Hematopoietic multipotent progenitor cell (in vitro differentiated cells): ENCODE measurements at places on chromosomes 13 and 19.

- DNase-seq, result no peak
Measured at GRCh38 chr19:32129141-32129540, 216.3 kb upstream of the ZNF507 start.

- DNase-seq, result no peak
Measured at GRCh38 chr19:11111771-11112144, 22.5 kb downstream of the LDLR start.

DNA sequence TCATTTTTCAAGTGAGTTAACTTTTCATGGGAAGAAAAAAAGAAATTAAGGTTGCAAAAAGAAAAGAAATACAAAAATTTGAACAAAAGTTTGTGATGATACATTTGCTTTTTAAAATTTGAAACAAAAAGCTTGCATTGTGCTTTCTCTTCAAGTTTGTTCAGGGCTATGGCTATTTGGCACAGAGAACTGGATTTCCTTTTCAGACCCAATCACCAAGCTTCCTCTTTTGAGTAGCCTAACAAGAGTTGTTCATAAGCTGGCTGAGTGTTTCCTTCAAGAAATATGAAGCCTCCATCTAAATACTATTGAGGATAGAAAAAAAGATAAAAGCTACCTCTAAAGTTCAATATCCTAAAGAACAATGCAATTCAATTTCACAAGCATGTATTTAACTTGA lies 787.8 kb downstream of the LIG4 start:
- peak; percentile 30 for DNase-seq

- no peak for DNase-seq
Measured at GRCh38 chr19:13830114-13830740, 35.0 kb downstream of the ZSWIM4 start.

- no peak for DNase-seq
Measured at GRCh38 chr13:79404361-79404760, 1.7 kb downstream of the RBM26 start.

- no peak for DNase-seq
Measured at GRCh38 chr13:42592915-42593900, 19.3 kb downstream of the TNFSF11 start.

GRCh38 chr13:111623208-111623607 lies 302.8 kb downstream of the TEX29 start:
- DNase-seq, result no peak

DNA sequence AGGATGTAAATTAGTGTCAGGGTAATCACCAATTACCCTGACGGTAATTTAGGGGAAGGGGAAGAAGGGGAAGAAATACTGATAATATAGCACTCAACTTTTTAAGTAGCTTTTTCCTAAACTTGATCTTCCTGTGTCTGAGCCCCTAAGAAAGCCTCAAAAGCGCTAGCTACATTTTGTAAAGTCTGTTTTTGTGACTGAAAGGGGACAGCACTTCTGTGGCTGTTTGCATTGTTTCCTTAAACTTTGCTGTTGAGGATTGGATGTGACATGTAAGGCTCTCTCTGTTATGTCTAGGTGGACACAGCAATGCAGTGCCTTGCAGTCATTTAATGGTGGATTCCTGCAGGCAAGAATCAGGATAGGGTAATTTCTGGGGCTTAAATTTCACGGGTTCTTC lies 42.8 kb downstream of the SPATA13 start:
- no peak for DNase-seq

- no peak for DNase-seq
Measured at GRCh38 chr19:14059652-14060155, 2.2 kb downstream of the PALM3 start.

DNA sequence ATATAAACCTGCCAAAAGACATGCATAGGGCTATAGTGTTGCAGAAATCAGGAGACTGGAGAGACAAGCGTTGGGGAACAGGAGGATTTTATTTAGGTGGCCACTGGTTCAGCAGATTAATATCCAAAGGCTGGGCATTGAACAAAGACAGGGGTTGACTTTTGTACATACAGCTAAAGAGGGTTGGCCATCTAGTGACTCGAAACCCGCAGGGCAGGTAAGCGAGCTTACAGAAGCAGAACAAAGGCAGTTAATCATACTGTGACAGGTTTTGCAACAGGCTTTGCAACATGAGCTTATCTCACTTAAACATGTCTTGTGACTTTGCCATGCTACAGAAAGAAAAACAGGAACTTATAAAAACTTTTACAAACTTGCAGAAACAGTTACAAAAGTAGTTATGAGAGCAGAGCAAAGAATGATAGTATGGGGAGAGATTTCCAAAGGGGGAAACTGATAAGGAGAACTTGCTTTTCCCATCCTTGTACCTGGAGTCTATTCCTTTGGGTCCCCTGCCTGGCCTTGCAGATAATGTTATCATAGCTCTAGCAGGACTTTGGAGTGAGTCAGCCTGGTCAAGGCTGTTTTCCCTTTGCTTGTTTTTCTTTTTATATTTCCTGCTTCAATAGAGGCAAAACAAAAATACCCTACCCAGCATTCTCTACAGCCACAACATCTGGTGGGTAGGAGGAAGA lies 234.2 kb downstream of the PCDH17 start:
- DNase-seq, result no peak

DNA sequence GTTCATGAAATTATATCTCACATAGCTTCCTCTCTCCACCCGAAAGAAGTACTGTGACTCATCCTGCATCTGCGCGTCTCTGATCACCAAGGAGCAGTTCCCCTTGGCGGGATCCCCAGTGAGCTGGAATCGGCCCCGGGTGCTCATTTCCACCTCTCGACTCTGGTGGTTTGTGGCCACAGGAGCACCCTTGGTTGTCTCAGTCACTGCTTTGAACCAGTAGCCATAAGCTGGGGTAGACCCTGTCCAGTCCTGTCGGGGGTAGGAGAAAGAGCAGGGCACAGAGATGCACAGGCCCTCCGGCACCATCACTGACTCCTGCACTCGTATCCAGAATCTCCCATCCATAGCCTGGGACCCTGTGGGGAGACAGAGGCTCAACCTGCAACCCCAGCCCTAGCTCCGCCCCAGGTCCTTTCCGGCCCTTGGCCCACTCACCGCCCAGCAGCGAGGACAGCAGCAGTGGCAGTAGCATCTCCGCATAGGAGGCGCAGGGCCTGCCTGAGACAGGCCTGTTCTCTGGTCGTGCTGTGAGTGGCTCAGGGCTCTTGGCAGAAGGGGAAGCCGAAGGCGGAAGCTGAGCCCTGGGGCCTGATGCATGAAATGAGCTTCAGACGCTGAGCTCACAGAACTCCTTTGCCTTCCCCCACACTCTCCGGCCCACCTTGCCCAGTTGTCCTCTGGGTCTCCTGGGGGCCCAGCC lies at the start of gene SIGLEC10:
SIGLEC10 (minus strand) TSS at position 536 of the 703 bp plus-strand sequence; CDS start at position 475, 61 bp downstream.
- peak; percentile 87 for DNase-seq

- peak; percentile 29 for DNase-seq
Measured at GRCh38 chr19:38543807-38544568, 73.8 kb downstream of the MAP4K1 start.

DNA sequence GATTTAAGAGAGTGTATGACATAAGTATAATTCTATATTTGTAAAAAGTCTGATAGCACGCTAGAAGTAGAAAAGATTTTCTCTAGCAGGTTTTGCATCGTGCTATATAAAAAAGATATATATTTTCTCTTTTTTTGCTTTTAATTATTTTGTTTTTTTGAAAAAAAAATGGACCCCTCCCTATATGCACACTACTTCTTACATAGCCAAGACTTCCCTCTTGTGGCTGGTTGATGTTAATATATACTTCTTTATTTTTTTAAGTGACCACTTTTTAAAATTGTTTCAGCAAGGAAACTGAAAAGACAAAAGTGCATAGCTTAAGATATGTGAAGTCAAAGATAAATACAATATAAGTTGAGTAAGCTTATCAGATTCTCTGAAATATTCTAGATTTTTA lies 1202.8 kb downstream of the DIAPH3 start:
- peak; percentile 61 for DNase-seq

GRCh38 chr13:26961890-26962615 lies 201.5 kb upstream of the GPR12 start:
- DNase-seq, result no peak

- DNase-seq, result no peak
Measured at GRCh38 chr13:106433066-106433465, 102.4 kb downstream of the EFNB2 start.

DNA sequence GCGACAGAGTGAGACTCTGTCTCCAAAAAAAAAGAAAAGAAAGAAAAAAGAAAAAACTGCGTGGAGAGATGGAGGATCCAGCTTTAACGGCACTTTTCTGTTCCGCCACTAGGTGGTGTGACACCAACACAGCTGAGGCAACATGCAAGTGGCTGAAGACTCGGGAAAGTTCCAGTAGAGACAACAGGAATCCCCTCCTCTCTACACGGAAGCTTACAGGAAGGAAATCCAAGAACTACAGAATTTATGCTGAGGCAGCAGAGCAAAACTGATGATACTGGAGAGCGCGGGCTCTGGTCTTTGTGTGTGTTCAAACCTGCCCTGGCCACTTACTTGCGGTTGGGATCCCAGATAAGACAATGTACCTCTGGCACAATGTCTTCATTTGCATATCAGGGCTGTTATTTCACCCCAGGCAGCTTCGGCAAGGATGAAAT lies 9.9 kb downstream of the RANBP3 start:
- peak; percentile 57 for DNase-seq

GRCh38 chr19:38660724-38661123 lies 13.3 kb downstream of the ACTN4 start:
- DNase-seq, result no peak

GRCh38 chr13:110047496-110047895 lies 259.5 kb downstream of the COL4A1 start:
- DNase-seq, result peak; percentile 54

DNA sequence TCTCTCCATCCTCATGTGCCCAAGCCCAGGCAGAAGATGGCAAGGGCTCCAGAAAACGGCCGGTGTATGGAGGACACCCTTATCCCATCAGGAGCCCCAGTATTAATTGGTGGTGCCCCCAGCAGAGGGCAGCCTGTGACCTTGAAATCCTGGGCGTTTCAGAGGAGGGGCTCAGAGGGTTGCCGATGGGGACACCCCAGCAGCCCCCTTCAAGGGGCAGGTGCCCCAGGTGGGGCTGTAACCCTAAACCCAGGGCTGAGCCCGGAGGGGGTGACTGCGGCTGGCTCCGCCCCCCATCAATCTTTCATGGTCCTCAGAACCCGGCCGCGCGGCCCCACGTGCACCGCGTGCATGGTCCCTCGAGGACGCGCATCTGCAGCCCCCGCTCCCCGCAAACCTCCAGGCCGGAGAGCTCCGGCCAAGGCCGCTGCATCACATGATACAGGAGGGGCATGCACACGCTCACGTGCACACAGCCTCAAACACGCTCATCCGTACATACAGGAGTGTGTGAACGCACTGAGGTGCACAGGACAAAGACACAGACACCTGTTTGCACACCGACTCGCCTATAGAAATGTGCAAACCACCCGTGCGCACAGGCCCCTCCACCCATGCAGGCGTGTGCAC lies 949 bp downstream of the RAB3A start:
- no peak for DNase-seq

DNA sequence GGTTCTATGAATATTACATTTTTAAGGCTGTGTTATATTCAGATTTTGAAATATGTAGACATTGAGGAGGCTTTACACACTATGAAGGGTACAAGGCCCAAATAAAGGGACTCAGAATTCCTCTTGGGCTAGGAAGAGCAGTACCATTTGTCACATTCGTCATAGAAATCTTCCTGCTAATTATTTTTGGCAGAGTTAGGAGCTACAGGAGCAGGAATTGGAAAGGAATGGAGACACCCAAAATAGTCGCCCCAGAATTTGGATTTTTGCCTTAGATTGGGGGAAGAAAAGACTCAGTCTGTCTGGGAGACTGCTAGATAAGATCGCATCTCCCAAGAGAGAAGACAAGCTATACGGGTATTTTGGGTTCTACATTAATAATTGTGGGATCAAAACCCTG lies 176.4 kb upstream of the DACH1 start:
- no peak for DNase-seq

GRCh38 chr13:34416971-34417380 lies 525.1 kb upstream of the NBEA start:
- DNase-seq, result no peak

GRCh38 chr19:11238041-11238440 lies 1.4 kb upstream of the ANGPTL8 start:
- DNase-seq, result no peak

DNA sequence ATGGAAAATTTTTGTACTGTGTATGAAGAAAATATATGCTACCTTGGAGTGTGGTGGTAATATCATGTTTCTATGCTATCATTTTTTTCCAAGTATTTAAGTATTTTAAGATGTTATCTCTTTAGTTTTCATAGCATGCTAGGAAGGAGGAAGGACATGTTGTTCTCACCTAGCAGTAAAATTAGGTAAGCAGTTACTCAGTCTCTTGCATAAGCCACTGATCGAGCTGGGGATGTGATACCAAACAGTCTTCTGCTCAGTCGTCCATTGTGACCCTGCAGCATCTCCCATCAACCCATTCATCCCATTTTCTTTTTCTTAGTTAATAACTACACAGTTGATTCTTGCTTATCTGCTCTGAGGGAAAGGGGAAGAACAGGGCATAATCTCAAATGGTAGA lies 130.6 kb downstream of the KLF5 start:
- DNase-seq, result no peak

- no peak for DNase-seq
Measured at GRCh38 chr13:32790731-32791130, 204.5 kb downstream of the PDS5B start.

- DNase-seq, result no peak
Measured at GRCh38 chr13:21371011-21371410, 88.1 kb downstream of the ZDHHC20 start.

- DNase-seq, result no peak
Measured at GRCh38 chr13:58302349-58302748, 670.8 kb downstream of the PCDH17 start.

DNA sequence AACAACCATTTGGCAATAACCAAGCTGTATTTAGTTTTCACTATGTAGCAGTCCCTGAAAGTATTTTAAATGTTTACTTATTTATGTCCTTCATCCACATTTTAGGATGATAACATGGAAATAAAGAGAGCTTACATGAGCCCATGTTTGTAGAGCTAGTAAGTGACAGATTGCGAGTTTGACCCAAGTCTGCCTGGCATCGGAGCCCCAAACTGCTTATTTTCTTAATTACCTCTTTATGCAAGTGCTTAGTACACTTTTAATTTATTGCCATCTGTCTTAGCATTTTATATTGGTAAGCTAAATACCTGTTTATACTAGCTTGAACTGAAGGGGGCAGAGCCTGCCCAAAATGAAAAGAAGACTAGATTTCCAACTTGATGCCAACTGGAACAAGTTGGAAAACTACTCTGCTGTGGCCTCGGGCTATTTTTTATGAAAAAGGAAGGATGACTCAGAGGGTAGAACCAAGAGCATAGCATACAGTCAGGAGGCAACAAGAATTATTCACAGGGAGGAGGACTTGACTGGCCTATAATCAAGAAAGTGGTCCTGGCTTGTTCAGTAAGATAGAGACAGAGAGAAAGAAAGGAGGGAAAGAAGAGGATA lies 150.2 kb downstream of the NDFIP2 start:
- no peak for DNase-seq

DNA sequence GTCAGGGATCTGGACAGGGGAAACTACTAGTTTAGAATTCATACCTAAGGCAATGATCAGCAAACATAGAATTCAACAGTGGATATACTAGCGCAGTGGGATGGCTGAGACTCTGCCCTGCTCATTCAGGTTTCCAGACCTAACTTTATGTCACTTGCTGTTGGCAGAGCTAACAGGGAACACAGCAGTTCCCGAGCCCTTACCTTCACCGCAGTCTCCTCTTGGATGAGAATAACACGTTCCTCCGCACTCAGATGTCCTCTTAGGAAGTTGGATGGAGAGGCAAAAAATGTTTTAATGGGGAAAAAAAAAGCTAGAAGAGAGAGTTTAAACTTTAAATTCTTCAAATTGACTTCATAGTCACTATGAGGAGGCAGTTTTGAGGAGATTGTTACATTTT lies 159.7 kb upstream of the FREM2 start:
- no peak for DNase-seq
